ENCODE measurements at places on chromosomes 2 and 18.
A peak's percentile ranks its signal among the peaks of the same experiment; 100 is the strongest.

- DNase-seq = no peak
- H3K4me3 ChIP-seq = no peak overlapping the region
- no peaks in the 10 kb centered on the region for H3K36me3 ChIP-seq
- no peaks in the 10 kb centered on the region for H3K27me3 ChIP-seq
Measured at GRCh38 chr18:35470435-35470834, 27.3 kb downstream of the INO80C start.

DNA sequence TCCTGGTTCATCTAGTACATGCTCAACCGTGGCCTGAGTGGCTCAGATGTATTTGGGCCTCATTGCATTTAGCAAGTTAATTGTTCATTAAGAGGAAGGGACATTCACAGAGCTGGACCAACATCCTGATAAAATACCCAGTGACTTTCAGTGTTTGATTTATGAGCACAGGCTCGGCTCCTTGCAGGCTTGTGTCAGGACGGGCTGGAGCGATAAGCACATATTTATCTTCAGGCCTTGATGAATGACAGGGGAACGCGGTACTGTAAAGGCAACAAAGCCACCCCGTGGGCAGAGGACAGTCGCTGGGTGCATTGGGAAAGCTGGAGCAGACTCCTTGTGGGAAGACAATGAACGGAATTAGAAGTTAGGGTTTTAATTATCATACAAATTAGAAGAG is 548.6 kb upstream of the HS6ST1 start:
- no peak overlapping the region for H3K4me3 ChIP-seq
- H3K4me1 ChIP-seq = no peaks in the 10 kb centered on the region
- no peaks in the 10 kb centered on the region for H3K36me3 ChIP-seq

DNA sequence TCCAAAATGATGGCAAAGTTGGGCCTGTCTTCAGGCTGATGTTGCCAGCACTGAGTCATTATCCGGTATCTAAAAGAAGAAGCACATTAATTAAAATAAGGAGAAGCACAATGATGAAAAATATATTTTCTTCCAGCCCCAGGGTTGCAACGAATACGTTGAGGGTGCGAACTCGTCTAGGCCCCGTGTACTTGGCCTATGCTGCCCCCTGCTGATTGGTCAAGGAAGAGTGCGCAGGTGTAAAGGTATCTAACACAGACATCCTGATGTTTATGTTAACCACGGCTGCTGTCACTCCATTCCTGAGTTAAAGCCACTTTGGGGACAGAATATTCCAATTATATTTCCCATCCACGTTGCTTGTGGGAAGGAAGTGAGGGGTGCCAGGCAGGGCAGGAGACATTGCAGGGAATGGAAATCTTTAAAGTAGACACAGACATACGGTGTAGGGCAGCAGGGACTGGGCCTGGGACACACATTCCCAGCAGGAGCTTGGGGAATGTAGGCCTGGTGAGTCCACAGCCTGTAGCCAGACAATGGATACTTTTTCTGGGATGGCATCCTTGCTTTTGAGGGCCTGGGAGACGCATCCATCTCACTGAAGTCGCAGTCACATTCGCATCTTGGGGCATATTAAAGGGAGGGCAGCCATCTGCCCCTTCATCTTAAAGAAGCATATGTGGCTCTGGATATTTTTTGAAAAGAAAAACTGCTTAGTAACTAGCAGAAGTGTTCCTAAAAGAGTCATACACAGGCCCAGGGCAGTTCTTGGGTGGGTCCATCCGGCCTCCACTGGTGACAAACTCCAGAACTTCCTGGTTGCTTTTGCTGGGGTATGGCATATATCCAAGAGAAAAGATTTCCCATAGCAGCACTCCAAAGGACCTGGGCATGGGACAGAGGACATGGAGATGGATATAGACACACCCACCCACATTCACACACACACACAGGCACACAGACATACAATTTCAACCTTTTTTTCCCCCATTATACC is 81.9 kb downstream of the CLIP4 start:
- DNase-seq = peak; percentile 75
- no peak overlapping the region for H3K4me3 ChIP-seq
- no peaks in the 10 kb centered on the region for H3K36me3 ChIP-seq
- no peaks in the 10 kb centered on the region for H3K27me3 ChIP-seq
- no peak overlapping the region for H3K27ac ChIP-seq

GRCh38 chr2:240556553-240557100 is 1.2 kb downstream of the ANKMY1 start:
- H3K27ac ChIP-seq = no peak overlapping the region
- H3K4me1 ChIP-seq = peaks cover 39% of the 10 kb centered on the region
- peak; percentile 37 for DNase-seq

DNA sequence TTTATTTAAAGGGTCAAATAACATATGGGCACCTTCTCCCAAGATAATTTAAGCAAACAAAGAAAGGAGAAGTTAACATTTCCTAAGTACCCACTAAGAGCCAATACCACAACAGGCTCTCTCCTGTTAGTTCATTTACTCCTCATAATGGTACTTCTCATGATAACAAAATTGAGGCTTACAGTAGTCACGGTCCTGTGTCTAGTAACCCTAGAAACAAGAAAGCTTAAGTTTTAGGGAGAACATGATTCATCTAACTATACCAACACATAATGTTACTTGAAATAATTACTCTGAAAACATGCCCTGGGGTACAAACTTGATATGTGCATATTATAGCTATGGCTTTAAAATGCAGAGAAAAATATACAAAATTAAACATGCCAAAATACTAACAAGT is 19.8 kb downstream of the IWS1 start:
- peaks cover 15% of the 10 kb centered on the region for H3K4me1 ChIP-seq
- H3K27ac ChIP-seq = no peak overlapping the region
- no peak overlapping the region for H3K4me3 ChIP-seq
- H3K36me3 ChIP-seq = peaks cover 41% of the 10 kb centered on the region
